ENCODE measurements at places on chromosomes 4 and X.

DNA sequence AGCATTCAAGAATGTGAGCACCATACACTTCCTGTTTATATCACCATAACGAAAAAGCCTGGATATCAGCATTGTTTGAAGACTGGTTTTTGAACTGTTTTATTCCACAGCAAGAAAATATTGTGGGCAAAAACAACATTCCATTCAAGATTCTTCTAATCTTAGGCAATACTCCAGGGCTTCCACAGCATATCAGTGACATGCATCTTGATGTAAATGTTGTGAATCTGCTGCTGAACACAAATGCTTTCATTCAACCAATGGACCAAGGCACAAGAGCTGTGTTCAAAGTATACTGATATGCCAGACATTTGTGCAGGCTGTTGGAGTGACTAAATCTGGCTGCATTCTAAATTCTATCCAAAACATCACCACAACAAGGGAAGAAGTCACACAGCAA, 260.1 kb upstream of the ETNPPL start:
- no peak for DNase-seq

- DNase-seq = no peak
These were observed 113.3 kb upstream of the TBC1D9 start for GRCh38 chr4:140869446-140869845.

- no peak for DNase-seq
These were observed 155.8 kb downstream of the PDGFC start for GRCh38 chr4:156815717-156816359.

DNA sequence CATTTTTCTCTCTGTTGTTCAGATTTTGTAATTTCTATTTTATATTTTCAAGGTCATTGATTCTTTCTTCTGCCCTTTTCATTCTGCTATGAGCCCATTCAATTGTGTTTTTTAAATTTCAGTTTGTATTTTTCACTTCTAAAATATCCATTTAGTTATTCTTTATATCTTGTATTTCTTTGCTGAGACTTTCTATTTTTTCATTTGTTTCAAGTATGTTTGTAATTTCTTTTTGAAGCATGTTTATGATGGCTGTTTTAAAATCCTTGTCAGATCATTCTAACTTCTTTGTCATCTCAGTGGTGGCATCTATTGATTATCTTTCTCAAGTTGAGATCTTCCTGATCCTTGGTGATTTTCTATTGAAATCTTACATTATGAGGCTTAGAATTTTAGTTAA, 157.2 kb upstream of the USP9X start:
- DNase-seq = no peak

- no peak for DNase-seq
These were observed 110.8 kb downstream of the GPAT3 start for GRCh38 chr4:83646538-83647239.

GRCh38 chr4:144357975-144358374, 217.5 kb upstream of the GYPA start:
- no peak for DNase-seq

DNA sequence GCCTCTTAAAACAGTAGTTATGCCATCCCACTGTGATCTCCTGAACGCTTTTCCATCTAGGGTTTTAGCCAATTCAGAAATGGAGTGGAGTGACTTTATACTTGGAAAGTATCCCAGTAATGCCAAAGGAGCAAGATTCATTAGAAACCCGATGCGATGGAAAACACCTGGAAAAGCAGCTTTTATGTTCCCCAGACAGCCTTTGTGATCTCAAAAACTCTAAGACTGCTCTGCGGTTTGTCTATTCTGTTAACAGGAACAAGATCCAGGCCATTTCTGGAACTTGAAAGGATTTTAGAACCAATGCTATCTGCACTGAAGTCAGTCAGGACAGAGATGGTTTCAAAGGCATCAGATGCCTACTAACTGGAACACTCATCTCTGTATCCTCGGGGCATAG, 145.1 kb downstream of the APBB2 start:
- no peak for DNase-seq

GRCh38 chr4:91621446-91621845, 682.3 kb upstream of the GRID2 start:
- no peak for DNase-seq

- no peak for DNase-seq
These were observed 12.3 kb downstream of the BMP3 start for GRCh38 chr4:81042578-81043365.

- no peak for DNase-seq
These were observed 20.5 kb downstream of the CNGA1 start for GRCh38 chr4:47996021-47996420.

GRCh38 chr4:113978561-113979147, 793 bp downstream of the ARSJ start:
- DNase-seq = no peak

- peak; percentile 40 for DNase-seq
These were observed 21.0 kb upstream of the DCTD start for GRCh38 chr4:182938205-182938645.

- no peak for DNase-seq
These were observed 264.9 kb upstream of the PRPS2 start for GRCh38 chrX:12526306-12526705.

DNA sequence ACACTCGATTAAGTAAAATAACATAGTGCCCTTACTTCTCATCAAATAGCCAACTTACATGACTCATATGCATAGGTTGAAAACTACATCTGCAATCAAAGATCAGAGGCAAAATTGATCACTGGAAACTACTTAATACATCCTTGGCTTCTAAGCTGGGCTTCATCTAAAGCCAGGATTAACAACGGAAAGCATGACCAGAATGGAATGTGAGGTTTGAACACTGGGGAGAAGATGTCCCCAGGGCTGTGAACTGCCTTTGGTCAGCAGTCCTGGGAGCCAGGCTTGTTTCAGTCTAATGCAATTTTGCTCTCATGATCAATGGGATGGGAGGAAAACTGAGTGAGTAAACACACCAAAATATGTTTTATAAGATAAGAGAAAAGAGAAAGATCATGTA, 192.5 kb upstream of the TTC29 start:
- no peak for DNase-seq

DNA sequence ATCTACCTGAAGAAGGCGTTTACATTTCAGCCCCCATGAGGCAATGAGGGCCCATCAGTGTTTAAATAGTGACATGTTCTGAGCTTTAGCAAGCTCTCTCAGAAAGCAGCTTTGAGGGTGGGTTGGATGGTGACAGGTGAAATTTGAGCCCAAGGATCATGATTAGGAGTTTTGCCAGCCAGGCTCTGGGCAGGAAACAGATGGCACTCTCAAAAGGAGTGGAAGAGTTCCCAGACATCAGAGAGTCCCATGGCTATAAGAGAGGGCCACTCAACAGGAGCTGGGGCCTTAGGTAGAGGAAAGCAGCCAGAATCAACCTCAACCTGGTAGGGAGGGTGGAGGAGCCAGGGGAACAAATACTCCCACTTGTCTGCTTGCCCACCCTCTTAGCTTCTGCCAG, 499.8 kb downstream of the MID1IP1 start:
- no peak for DNase-seq

- no peak for DNase-seq
These were observed 97.2 kb upstream of the EOLA2 start for GRCh38 chrX:150035531-150035930.

GRCh38 chrX:57752866-57753265, 72.8 kb upstream of the NLRP2B start:
- DNase-seq = no peak

GRCh38 chrX:13377550-13377934, 57.7 kb upstream of the ATXN3L start:
- no peak for DNase-seq

GRCh38 chrX:77967631-77968030, 1.8 kb downstream of the PGAM4 start:
- no peak for DNase-seq

DNA sequence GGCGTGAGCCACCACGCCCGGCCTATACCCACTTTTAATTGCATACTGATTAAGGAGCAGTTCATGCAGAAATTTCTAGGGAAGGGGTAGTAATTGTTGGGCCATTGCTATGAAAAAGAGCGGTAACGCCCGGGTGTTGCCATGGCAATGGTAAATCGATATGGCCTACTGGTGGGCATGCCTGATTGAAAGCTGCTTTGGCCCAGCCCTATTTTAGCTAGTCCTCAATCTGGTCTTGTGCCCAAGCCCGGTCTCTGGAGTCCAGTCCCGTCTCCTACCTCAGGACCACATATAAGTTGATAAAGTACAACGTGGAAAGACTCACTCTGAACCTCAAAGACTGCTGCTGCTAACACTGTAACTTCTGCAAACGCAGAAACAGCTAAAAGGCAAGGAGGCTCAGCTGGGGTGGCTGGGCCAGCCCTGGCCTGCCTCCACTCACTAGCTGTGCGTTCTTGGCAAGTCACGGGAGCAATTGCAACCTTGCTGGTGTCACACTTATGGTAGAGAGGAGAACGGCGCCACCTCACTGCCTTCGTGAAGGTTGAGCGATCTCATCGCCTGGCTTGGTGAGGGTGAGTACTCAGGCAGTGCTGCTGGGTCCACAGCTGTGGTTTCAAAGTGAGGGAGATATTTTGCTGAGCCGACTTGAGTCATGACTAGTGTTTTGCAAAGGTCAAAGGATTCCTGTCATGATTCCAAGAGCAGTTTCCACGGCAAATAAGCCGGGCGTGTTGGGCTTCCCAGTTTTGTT, 57.0 kb upstream of the GRPEL1 start:
- no peak for DNase-seq

GRCh38 chr4:15953625-15954024, 9.3 kb downstream of the FGFBP2 start:
- DNase-seq = no peak

- DNase-seq = no peak
These were observed 119.5 kb downstream of the PHKA2 start for GRCh38 chrX:18864390-18864920.

DNA sequence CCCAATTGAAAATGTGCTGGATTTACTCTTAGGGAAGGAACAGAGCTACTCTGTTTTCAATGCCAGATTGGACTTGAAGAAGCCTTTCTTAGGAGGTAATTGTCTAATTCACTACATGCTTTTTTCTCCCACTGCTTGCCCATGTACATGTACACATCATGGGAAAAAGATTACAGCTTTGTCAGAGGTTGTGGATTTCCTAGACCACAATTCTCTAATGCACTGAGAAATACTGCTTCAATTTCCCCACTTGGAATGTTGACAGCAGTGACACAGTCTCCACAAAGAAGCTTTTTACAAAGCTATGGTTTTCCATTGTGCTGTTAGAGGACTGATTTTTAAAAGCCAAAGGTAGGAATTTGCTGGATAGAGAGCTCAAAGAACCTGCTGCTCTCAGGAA, 19.5 kb downstream of the ZAR1 start:
- no peak for DNase-seq

GRCh38 chrX:46173159-46173558, 372.1 kb downstream of the ZNF674 start:
- DNase-seq = no peak

GRCh38 chr4:13892739-13893105, 265.2 kb upstream of the BOD1L1 start:
- DNase-seq = no peak

GRCh38 chr4:13208558-13209193, 275.5 kb downstream of the RAB28 start:
- DNase-seq = no peak

- no peak for DNase-seq
These were observed 242.7 kb upstream of the DCAF8L1 start for GRCh38 chrX:28223991-28224390.

- no peak for DNase-seq
These were observed 165.9 kb downstream of the IL15 start for GRCh38 chr4:141802333-141802732.

GRCh38 chr4:26953366-26953765, 92.7 kb downstream of the STIM2 start:
- no peak for DNase-seq

- DNase-seq = no peak
These were observed 107.8 kb upstream of the RAPGEF2 start for GRCh38 chr4:158995040-158995439.

DNA sequence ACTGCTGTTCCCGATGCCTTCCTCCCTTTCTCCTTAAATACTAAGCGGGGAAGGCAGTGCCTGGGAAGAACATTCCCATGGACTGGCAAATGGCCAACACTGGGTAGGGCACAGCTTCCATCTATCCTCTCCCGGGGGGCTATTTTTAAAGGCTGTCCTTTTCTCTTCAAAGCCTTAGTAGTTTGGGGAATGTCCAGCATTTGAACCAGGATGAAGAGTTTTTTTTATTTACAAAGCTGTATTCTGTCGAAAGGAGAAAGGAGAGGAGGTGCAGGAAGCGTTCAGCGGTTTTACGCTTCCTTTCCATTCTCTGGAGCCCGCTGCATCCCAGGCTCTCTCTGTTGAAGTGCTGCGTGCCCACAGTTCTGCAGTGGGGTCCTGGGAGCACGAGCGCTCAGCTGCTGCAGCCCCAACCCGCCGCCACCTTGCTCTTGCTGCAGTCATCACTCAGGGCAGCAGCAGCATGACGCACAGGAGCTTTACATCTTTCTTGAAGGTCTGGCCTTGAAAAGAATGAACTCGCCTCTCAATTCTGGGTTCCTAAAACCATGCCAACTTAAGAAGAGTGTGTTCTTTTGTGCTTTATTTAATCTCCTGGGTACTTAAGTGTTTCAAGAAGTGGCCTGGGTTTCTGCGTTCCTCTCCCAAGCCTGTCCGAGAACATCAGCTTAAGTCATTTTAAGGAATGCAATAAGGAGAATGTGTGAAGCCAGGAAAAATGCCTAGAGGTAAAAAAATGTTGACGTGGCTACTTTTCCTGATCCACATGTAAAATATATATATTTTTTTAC, 427.2 kb downstream of the MAPK10 start:
- DNase-seq = no peak

DNA sequence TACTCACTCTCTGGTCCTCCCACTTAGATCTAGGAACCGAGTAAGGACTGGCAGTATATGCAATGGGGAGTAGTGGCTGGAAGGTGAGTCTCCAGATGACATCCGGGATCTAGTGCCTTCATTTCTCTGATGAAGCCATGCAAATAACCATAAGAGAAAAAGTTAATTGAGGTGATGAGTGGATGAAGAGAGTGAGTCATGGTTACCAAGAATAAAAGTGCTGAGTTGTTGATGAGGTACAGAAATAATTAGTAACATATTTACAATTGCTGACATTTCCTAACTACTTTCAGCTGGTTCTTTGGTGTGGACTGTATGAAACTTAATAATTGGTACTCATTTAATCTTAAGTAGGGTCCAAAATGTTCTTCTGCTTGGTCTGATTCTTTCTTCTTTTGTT, 146.7 kb upstream of the PITX2 start:
- no peak for DNase-seq

DNA sequence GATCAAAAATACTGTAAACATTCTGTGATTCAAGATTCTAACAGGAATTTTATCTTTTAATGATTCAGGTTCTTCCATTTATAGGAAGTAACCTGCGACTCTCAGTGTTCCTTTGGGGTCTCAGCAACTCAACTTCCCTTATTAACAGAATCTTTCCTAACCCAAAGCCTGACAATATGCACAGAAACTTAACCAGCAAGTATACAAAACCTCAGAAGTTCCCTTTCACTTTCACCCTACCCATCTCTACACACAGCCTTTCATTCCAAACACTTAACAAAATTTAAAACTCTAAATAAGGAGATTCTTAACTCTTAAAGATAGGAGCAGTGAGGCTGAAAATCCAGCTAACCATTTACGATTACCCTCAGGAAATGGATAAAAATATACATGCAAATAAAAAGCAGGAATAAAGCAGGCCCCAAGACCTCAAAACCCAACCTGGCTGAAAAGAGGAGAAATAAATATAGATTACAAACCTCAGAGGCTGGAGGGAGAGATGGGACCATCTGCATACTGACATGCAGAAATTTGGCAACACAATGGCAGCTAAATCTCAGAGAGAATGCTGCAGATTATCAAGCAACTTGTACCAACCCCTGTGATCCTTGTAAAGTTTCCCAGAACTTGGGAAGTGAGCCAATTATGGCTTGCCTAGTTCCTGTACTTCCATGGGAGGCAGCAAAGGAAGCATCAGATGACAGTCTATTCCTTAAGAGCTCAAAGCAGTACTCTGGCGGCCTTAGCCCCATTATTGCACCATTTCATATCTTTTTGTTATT, 101.0 kb downstream of the ATP11C start:
- no peak for DNase-seq
